ENCODE measurements at places on chromosomes 7 and 10. TPM values are rescaled to one million over a fixed set of nuclear protein-coding genes. Genes with fewer than 3 reads are reported as not detected.

GRCh38 chr10:125980521-125981035, 84.2 kb downstream of the FANK1 start:
- DNase-seq, result no peak

GRCh38 chr7:102111061-102112041, 175.3 kb upstream of the SH2B2 start:
- no peak for DNase-seq

DNA sequence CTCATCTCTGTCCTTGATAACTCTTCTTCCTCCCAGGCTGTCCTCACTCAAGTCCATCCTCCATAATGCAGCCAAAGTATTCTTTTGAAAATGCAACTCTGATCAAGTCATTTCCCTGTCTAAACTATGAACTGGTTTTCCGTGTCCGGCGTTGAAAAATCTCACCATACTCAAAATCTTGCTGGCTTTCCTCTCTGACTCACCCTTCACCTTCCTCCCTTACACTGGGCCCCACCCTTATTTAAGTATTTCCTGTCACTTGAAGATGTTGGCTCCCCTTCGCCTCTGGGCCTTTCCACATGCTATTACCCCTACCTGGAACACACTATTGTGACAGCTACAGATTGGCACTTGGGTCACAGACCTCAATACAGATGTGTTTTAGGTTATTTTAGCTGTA, 515.6 kb downstream of the INHBA start:
- DNase-seq, result no peak

- DNase-seq, result no peak
These were observed 39.2 kb downstream of the ZNF467 start for GRCh38 chr7:149733924-149734790.

GRCh38 chr7:1942243-1942940, 272.3 kb downstream of the ELFN1 start:
- peak; percentile 7 for DNase-seq

- no peak for DNase-seq
These were observed 17.2 kb upstream of the GATA3 start for GRCh38 chr10:8037199-8037801.

DNA sequence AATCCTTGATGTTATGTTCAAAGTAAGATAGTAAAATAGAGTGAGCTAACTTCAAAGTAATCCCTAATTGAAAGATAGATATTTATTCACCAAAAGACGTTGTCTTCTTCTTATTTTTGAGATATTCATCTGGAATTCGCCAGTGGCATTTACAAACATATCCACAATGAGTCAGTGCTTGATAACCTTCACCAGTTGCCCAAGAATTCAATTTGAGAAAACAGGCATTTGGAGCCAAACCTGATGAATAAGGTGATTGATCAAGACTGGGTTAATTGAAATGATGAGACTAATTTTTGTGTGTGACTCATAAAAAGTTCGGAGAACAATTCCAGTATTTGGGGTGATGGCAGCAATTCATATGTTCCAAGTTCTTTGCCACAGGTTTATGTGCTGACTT, 344.0 kb downstream of the ARL4A start:
- DNase-seq, result no peak

- DNase-seq, result no peak
These were observed 442.4 kb downstream of the TYW1 start for GRCh38 chr7:67438913-67439505.

GRCh38 chr7:44308596-44309270, 16.7 kb downstream of the CAMK2B start:
- no peak for DNase-seq

DNA sequence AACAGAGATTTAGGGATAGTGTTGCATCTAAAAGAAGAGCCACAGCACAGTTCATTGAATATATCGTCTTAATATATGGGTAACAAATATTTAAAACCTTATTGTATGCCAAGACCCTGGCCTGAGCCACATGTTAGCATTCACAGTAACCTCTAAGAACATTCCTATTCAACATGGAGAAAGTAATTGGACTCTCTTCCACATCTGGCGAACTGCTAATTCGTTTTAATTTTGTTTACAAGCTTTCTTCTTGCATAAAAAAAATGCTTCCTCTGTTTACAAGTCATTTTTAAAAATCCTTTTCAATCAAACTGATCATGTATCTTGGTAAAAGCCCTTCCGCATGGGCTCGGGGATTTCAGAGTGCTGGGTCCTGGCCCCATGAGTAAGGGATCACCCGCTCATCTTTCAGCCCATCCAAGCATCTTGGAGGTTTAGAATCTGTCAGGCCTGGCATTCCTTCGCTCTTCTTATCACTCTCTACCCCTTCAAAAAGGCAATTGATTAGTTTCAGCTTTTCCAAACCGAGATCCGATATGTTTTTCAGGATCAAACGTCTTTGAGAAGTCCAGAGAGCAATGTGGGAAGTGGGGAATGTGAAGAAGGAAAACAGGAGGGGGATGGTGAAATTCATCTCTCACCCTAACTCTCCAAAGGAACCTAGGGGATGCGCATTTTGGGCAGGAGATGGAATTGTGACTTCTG, 7.3 kb downstream of the TWIST1 start:
- no peak for DNase-seq

DNA sequence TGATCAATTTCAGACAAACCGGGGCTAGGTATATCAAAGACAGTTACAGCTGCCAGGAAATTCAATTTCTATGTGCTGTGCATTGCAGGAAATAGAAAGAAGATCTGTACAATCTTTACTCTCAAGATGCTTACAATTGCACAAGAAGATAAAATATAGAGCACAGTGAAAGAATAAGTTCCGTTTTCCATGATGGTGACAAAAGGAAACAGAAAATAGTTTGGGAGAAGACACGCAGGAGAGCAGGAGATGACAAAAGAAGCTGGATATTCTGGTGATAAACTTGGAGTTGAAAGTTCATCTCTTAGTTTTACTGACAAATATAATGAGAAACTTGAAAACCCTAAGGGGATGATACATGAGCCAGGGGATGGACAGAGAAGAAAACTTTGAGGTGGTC, 646.0 kb downstream of the PARD3 start:
- no peak for DNase-seq

DNA sequence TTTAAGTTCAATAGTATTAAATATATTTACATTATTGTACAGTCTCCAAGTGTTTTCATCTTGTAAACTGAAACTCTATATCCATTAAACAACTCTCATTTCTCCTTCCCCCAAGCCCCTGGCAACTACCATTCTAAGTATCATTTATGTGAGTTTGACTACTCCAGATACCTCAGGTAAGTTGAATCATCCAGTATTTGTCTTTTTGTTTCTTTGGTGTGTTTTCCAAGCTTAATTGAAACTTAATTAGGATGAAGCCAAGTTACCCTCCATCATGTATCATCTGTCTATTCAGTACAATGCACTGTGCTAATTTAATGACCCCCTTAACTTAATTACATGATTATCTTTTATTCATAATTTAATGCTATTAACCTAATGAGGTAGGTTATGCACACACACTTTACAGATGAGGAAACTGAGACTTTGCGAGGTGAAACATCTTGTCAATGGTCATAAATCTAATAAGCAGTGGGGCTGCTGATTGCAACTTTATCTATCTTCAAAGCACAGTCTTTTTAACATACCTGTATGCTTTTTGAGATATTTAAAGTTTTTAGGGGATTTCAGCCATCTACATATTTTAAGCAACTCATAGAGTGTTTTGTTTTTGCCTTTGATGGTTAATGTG, 663 bp downstream of the MACC1 start:
- DNase-seq, result no peak

- DNase-seq, result no peak
These were observed 378 bp upstream of the INPP5F start for GRCh38 chr10:119725517-119725827.

DNA sequence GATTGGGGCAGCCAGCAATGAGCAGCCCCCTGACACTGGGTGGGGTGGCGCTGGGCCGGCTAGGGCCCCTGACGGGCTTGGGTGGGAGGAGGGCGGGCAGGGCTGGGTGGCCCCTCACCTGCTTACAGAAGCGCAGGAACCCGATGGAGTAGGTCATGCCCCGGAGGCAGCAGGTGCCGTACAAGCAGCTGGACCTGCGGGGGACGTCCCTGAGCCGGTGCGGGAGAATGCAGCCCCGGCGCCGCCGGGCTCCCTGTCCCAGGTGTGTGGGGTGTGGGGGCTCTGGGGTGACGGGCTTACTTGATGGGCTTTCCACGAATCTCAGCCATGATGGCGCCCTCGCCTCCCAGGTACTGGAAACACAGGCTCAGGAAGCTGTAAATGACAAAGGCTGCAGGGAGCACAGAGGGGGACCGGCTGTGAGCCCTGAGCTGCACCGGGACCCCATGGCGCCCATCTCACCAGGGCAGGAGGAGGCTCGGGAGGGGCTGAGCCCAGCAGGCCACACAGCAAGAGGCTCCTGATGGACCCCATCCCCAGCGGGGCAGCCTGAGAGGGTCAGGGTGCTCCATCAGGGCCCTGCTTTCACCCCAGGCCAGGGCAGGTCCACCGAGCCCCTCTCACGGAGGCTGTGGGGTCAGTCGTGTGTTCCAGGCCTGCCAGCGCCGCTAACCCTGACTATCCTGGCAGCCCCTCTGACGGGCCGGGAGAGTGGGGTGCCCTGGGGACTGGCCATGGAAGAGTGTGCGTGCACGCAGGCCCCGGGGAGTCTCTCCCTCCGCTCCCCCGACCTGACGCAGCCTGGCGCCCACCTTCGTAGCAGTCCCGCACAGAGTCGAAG, 5.8 kb downstream of the TMEM184A start:
- DNase-seq, result no peak

DNA sequence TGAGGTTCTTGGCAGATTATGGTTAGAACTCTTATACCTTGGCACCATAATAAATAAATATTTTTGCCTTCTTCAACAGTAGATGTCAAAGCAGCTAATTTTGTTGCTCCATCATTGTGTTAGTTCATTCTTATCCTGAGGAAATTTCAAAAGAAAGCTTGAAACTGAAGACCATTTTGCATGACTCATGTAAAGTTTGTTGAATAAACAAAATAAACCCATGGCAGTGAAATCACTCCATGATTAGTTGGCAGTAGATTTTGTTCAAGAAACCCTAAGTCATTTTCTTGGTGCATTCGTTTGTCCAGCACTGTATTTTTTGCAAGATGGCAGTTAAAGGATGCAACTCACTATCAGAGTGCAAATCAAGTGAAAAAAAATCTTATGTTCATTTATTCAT, 91.6 kb downstream of the HECW1 start:
- DNase-seq, result no peak

- DNase-seq, result no peak
These were observed 647.3 kb upstream of the GHITM start for GRCh38 chr10:83492004-83492403.

DNA sequence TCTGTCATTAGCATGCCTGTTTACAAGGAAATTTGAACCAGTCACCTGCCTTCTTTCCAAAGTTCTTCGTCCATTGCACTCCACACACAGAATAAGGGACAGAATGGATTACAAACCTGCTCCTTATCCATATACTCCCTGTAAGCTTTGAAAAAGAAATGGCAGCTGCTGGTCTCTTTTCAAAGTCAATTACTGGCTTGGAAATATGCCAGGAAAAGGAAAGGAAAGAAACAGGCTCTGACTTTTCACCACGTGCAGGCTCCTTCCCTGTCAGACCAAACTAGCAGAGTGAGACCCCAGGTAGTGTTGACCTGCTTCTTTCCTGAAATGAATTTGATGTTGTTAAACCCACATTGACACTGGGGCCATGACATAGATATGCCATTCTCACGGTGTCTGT, 84.5 kb downstream of the LHFPL3 start:
- no peak for DNase-seq

ASAH2 gene
- total RNA-seq, result not detected

OPALIN gene
- total RNA-seq, result not detected

PANK1 gene
- 21.4 TPM for total RNA-seq

SPOCK2 gene
- 8.6 TPM for total RNA-seq

BEND7 gene
- 14.7 TPM for total RNA-seq

VAX1 gene
- not detected for total RNA-seq

NACAD gene
- 3.8 TPM for total RNA-seq

SPDYE11 gene
- total RNA-seq, result not detected

NUTM2D gene
- 6.0 TPM for total RNA-seq

NPY4R2 gene
- total RNA-seq, result not detected

SORCS1 gene
- total RNA-seq, result 2.9 TPM

NPC1L1 gene
- total RNA-seq, result 0.19 TPM

Data from left ventricle myocardium inferior (tissue), 1 donor.